T-cell (primary cell): ENCODE measurements at places on chromosomes 3 and 15.

DNA sequence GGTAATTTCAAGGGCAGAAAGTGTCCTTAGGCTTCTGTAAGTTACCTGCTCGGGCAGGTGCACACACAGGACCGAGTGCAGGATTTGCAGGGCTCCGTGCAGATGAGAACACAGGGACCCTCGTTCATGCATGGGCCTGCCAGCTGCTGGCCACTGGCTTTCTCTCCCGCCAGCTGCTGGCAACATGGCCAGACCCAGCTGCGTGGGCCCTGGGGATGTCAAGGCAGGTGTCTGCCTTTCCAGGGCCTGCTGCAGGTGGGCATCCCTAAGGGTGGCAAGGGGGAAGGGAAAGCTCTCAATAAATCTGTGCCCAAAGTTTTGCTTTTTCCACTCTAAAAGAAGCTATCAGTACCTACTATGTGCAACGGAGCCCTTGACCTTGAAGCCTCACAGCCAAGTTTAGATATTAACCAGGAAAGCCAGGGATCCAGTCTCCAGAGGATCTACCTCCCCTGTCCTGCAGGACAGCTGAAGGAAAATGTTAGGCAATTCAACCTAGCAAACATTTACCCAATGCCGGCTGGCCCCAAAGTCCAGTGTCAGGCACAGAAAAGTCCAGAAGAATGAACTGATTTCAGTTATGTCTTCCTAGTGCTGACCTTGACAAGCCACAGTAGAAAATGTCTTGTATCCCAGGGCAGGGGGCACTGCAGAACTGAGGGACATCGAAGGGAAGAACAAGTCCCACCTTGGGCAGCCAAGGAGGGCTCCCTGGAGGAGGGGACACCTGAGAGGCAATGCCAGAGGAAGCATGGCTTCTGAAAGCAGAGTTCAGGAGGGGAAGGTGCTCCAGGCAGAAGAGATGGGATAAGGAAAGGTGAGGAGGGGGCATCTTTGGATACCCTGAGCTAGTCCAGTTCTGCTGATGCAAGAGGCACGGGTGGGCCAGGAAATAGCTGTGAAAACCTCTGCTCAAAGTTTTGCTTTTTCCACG is 26.4 kb downstream of the NUP210 start:
- no peak for DNase-seq

- no peak for DNase-seq
Measured at GRCh38 chr15:34085746-34086145, 15.9 kb downstream of the EMC7 start.

- no peak for DNase-seq
Measured at GRCh38 chr15:101183226-101183930, 68.5 kb downstream of the CHSY1 start.

GRCh38 chr3:16884748-16885592 is at the start of gene PLCL2:
TSS of gene PLCL2 (plus strand) at chr3:16884955. CDS start at chr3:16885040, 85 bp downstream.
- peak; percentile 72 for DNase-seq

DNA sequence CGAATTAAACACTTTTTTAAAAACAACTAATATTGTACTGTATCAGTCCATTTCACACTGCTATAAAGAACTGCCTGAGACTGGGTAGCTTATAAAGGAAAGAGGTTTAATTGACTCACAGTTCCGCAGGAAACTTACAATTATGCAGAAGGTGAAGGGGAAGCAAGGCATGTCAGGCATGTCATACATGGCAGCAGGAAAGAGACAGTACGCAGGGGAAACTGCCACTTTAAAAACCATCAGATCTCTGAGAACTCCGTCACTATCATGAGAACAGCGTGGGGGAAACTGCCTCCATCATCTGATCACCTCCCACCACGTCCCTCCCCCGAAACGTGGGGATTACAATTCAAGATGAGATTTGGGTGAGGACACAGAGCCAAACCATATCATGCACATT is 162.8 kb upstream of the TPM1 start:
- DNase-seq, result no peak

DNA sequence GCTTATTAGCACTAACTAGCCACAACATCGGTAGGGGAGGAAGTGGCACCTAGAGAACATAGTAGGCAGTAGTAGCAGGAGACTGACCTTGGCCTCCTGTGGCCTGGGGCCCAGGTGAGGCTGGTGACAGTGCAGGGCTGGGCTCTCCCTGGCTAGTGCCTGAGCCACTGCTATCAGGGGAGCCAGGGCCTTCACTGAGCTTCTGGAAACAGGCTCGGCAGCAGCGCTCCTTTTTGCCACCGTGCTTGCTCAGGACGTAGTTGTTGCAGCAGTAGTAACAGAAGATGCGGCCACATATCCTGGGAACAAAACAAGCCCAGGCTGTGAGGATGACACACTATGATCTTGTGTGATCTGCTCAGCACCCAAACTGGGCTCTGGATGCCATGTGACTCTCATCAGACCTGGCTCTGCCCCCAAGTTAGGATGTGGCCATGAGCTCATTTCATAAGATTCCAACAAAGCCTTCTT is 15.1 kb downstream of the CXCR6 start:
- no peak for DNase-seq

DNA sequence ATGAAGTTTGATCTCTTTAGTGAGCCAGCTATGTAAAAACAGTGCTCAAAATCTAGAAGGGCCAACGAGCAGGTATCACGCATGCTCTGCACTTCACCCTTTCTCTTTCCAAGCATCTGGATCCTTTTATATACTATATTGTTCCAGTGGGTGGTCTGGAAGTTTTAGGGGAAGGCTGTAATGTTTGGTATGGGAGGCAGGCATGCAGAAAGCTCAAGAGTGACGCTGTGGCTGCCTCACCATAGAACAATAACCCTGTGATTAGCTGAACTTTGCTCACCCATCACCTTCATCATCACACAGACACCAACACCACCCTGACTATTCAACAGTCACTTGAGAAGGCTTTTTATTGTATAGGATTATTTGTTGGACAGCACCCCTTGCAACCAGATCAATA is 81.6 kb downstream of the FBN1 start:
- DNase-seq, result no peak

DNA sequence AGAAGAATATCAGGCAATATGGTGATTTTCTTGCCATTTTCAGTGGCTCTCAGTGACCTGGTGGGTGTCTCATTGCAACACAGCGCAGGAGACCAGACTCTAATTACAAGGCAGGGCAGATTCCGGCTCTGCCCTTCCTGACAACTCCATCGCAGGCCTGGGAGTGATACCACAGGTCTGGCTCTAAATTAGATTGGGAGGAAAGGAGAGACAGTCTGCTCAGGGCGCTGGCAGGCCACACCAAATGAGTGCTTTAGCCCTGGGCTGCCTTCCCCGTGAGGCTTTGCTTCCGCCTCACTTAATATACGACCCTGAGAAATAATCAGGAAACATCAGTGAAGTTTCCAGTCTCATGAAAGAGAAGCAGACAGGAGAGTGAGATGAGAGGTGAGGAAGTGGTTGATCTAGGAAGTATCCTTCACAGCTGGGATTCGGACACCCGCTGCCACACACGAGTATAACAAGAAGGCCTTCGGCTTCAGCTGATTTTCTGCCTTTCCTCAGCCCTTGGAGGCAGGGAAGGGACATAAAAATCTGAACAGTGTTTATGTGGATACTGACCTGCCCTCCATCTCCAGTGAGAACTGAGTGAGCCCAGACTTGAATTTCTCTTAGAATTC is 73.7 kb upstream of the PROK2 start:
- DNase-seq, result no peak

DNA sequence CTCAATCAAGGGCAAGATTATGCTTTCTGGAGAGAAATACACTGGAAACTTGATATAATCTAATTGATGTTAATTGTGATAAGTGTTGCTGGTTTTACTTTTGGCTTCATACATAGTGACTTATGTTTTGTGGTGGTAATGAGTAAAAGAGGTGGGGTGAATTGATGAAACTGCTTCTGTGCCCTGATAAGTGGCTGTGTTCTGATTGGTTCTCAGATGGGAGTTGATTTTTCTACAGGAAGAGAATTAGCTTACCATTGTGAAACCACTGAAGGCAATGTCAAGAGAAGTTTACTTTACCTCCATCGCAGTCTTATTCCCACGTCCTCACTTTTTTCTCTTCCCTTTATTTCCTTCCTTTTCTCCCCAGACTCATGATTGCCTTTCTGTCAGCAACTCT is 23.8 kb downstream of the TMEM45A start:
- DNase-seq, result no peak

- no peak for DNase-seq
Measured at GRCh38 chr3:51379746-51380455, 5.2 kb upstream of the MANF start.

GRCh38 chr15:78422571-78423340 is 15.3 kb upstream of the IREB2 start:
- DNase-seq, result peak; percentile 59

DNA sequence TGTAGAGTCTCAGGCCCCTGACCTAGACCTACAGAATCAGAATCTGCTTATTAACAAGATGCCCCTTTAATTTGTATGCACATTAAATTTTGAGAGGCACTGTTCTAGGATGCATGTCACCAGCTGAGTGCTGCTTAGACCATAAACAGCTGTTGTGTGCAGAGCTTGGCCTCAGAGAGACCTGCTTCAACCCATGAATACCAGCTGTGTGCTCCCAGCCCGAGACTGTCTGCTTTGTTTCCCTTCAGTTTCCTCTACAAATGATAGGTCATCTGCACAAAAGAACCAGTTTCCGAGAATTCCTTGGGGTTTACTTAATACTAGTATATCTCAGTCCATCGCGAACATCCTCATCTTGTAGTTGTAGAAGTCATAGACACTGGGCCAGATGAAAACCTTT is 158.5 kb upstream of the PFN2 start:
- DNase-seq, result no peak

- no peak for DNase-seq
Measured at GRCh38 chr3:194760494-194761137, 74.9 kb downstream of the FAM43A start.

GRCh38 chr15:57196865-57197264 is 179.4 kb upstream of the CGNL1 start:
- no peak for DNase-seq

DNA sequence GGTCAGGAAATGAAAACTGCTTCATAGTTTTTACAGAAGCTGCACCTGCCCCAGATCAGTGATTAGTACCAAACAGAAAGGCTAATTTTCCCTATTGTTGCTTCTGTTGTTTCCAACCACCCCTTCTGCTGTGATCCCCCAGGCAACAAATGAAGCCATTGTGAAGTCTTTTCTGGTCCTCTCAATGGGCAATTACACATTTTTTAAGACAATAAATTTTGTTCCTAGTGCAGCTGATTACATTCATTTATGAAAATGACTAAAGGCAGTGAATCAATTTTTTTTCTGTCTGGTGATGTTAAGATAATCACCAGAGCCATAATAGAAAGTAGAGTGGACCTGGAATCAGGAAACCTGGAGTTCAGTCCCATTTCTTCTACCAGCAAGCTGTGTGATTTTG is 32.7 kb downstream of the GLDN start:
- no peak for DNase-seq

- peak; percentile 99 for DNase-seq
Measured at GRCh38 chr3:50298836-50299637, at the start of the genes HYAL3 and NAA80. TSS of gene HYAL3 (minus strand) at chr3:50299405. CDS start at chr3:50295602, 3,803 bp downstream. TSS of gene NAA80 (minus strand) at chr3:50299405. CDS start at chr3:50297463, 1,942 bp downstream.

GRCh38 chr3:25468866-25469319 is 40.8 kb downstream of the RARB start:
- DNase-seq, result no peak

- no peak for DNase-seq
Measured at GRCh38 chr3:129399895-129400357, 28.5 kb downstream of the EFCAB12 start.
